Activated T-helper 1 cell treated with anti-CD3 and anti-CD28 coated beads, Interleukin-2, amount 50 U/mL, for 16 hours (primary cell): ENCODE measurements at places on chromosomes 2 and 18.

DNA sequence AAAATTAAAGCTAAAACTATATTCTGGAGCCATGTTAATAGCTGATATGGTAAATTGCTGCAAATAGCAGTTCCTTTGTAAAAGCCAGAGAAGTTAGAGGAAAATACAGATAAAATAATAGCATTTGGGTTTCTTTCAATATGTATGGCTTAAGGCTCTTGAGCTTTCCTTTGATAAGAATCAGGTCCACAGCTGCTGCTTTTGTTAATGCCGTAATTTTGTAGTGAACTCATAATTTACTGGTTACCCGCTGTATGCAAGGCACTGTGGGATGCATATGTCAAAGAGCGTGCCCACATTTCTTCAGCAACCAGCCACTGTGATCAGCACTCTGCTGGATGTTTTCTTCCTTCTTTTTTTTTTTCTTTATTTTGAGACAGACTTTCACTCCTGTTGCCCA is 79.1 kb downstream of the MOGAT1 start:
- no peak for DNase-seq

DNA sequence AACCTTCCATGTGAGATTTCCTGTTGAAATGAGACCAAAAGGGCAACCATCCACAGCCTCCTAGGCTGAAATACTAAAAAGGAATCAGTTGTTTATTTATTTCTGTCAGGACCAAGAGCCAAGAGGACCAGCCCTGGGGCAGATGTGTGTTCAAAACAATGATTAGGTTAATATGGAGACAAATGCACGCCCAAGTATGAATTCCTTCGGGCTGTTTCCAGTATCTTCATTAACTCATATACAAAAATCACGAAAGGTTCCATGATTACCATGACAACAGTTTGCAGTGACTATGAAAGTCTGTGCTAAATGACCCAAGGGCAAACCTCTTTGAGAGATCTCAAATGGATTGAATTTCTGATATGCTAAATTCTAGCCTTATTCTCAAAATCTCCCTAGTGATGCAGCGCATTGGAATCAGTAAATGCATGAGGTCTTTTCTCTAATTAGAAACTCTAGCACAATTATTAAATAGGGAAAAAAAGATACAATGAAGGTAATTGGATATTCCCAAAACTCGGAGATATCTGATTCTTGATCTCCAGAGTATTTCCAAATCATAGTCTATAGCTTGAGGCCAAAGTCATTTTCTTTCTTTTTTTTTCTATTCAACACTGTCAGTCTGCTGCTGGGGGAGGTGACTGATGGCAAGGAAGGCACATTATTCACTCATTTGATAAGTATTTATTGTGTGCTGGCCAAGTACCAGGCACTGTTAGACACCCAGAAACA is 35.6 kb downstream of the VIT start:
- DNase-seq = no peak

DNA sequence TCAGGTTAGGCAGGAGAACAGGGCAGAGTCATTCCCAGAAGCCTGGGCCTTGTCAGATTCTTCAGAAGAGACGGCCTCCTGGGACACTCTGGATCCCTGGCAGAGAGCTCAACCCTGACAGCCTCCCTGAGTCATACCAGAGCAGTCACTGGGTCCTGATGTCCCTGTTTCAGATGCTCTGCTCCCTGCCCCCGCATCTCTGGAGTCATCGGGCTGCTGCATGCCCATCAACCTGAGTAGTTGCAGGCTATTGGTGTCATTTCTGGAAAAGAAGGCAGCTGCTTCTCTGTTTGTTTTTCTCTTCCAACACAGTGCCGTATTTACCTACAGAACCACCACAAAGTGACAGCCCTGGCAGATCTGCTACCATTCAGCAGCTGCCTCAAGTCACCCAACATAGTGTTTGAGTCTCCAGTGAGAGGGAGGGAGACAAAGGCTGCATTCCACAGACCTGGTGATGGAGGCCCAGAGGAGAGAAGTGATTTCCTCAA is 145.1 kb downstream of the B3GNT2 start:
- no peak for DNase-seq

GRCh38 chr2:239609162-239609561 is 208.3 kb upstream of the HDAC4 start:
- no peak for DNase-seq

DNA sequence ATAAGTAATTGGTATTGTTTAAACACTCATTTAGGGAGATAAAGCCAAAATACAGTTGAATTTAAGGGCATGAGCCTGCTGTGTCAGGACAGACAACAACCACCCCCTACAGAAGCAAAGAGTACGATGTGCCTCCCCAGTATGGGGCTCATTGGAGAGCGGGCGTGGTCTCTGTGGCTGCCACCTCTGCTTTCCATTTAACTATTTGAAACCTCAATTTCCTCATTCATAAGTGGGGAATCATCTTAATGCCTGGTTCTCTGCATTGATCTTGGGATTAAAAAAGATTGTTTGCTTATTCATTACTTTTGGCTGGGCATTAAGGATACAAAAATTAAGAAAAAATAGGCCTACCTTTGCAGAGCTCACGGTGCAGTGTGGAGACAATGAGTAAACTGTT is 21.4 kb downstream of the KCNS3 start:
- DNase-seq = no peak

DNA sequence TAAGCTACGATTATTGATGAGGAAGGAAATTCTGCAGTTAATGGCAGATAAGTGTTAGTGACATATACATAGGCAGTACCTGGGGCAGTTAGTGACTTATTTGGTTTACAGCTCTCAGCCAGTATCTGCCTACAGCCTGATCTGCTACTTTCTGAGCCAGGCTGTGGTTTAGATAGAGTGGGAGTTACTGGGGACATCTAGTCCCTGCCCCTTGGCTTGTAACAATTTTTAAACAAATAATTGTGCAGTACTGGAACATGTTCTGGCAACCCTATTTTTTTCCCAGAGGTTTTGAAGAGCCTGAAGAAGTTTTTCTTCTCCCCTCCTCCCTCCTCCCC is 2.3 kb downstream of the KIF5C start:
- DNase-seq = no peak

DNA sequence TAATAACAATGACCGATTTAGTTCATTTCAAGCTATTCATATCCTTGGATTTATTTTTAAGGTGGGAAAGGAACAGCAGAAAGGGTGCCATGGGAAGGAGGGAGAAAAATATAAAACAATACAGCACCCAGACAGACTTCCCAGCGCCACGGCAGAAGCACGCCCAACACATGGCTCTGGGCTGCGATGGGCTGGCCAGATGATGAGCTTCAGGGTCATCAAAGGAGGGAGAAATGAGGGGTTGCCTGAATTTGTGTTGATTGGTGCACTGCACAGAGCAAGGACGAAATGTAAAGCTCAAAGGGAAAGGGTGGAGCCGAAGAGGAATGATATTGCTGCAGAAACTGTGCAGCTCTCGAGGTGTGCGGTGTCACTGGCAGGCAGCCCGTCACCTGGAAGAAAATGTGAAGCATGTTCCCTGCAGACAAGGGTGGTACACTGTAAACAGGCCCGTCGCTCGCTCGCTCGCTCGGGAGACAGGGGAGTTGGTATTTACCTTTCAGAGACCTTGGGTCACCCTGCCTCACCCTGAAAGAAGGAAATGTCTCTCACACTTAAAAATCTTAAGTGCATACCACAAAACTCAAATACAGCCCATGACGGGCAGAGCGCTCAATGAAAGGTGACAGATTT is 195.5 kb upstream of the CTAGE1 start:
- no peak for DNase-seq

- DNase-seq = no peak
Observed at GRCh38 chr2:149739171-149739882, 151.8 kb upstream of the MMADHC start.

GRCh38 chr18:21056545-21056944 is 55.1 kb downstream of the ROCK1 start:
- DNase-seq = no peak

GRCh38 chr2:97950329-97951154 is 45.2 kb downstream of the TMEM131 start:
- DNase-seq = no peak

GRCh38 chr2:212912445-212913103 is 238.8 kb downstream of the IKZF2 start:
- DNase-seq = no peak

DNA sequence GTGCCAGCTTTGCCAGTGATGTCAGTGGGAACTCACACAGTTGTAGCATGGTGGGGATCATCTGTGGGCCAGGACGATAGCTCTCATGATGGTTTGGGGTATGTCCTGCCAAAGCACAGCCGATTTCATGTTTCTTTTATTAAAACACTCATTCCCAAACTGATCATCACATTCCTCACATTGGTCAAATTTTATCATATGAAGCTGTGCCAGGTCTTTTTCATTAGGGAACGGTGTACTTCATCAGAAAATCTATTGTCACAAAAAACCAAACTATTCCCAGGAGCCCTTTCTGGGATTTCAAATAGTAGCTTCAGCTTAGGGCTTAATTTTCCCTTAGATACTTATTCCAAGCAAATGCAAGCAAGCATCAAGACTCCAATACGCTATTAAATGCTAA is 42.0 kb downstream of the ITGA4 start:
- DNase-seq = no peak

GRCh38 chr18:24456549-24456948 is 3.9 kb upstream of the HRH4 start:
- no peak for DNase-seq

- no peak for DNase-seq
Observed at GRCh38 chr2:75788154-75788553, 77.4 kb upstream of the GCFC2 start.

DNA sequence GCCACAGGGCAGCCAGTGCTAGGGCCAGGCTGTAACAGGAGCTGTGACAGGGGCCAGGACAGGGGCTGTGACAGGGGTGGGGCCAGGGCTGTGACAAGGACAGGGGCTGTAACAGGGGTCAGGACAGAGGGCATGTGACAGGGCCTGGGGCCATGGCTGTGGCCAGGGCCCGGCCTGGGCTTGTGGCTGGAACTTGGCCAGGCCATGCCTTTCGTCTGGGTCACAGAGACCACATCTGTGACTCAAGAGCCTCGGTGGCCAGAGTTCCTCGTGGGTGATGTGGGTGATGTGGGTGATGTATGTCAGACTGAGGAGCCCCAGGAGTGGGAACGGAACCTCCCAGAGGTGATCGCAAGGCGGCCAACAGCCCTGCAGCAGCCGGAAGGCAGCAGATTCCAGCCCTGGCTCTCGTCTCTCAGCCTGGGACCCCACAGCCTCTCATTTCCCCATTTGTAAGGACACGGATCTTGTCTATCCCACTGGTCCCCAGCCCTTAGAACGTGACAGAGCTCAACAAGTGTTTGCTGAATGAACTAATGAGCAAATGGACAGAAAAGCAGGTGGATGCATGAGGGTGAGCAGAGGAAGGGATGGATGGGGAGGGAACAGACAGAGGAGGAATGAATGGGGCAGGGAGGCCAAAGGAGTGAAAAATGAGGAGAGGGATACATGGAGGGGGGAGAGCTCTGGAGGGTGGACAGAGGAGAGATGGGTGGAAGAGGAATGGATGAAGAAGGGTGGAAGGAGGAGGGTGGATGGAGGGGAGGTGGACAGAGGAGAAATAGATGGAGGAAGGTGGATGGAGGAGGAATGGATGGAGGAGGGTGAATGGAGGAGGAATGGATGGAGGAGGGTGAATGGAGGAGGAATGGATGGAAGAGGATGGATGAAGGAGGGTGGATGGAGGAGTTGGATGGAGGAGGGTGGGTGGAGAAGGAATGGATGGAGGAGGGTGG is 17.3 kb downstream of the ESPNL start:
- no peak for DNase-seq

GRCh38 chr18:23585897-23586248 is 433 bp downstream of the NPC1 start:
- no peak for DNase-seq

DNA sequence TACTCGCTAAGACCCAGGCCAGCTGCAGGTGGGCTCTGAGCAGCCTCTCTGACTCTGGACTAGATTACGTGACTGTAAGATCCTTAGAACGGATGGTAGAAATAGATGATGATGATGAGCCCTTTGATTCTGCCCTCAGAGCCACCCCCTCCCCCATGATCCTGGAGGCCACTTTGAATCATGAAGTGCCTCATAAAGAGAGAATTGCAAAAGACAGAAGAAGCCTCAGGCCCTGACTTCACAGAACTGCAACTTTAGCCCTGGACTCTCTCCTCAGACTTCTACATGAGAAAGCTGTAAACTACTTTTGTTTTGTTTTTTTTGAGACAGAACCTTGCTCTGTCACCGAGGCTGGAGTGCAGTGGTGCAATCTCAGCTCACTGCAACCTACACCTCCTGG is 15.4 kb upstream of the TET3 start:
- no peak for DNase-seq

GRCh38 chr2:171018522-171018921 is 89.5 kb downstream of the GORASP2 start:
- no peak for DNase-seq

GRCh38 chr2:218010140-218010983 is 7.6 kb upstream of the TNS1 start:
- peak; percentile 6 for DNase-seq

DNA sequence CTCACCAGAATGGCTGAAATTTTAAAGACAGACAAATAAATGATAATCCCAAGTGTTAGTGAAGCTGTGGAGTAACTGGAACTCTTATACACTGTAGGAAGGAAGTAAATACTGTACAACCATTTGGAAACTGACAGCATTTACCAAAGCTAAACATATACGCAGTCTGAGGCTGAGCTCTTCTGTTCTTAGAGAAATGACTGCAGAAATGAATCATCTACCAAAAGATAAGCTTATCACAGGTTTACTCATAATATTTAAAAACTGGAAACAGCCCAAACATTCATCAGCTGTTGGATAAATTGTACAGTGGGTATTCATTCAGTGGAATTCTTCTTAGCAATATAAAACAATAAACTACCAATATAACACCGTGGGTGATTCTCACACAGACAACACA is 218.2 kb upstream of the RAB12 start:
- no peak for DNase-seq

GRCh38 chr2:110852051-110852450 is 119.7 kb downstream of the ACOXL start:
- no peak for DNase-seq

GRCh38 chr2:234992624-234993349 is 41.0 kb downstream of the SH3BP4 start:
- DNase-seq = no peak

- DNase-seq = no peak
Observed at GRCh38 chr2:169104848-169105247, 35.5 kb downstream of the DHRS9 start.

- no peak for DNase-seq
Observed at GRCh38 chr18:38619129-38619528, 1053.5 kb upstream of the CELF4 start.

- DNase-seq = no peak
Observed at GRCh38 chr2:129885735-129886134, 93.7 kb upstream of the RAB6C start.

- DNase-seq = no peak
Observed at GRCh38 chr2:232485757-232486557, 1.7 kb downstream of the ECEL1 start.

DNA sequence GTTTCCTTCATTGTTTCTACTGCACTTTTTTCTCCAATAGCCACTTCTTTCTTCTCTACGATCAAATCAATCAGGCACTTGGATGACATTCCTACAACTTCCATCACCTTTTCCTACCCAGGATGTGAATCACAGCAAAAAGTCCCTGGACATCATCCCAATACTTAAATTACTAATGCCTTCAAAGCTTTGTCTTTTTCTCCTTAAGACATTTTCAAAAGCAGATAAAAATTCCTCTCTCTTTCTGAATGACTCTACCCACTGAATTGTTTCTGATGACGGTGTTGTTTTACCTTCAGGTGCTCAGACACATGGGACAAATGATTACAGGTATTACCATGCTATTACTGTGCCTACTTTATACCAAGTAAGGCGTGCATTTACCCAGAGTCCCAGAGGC is 500.9 kb downstream of the FBXO15 start:
- DNase-seq = no peak

GRCh38 chr2:207073801-207074678 is 91.7 kb downstream of the KLF7 start:
- DNase-seq = no peak
